ENCODE measurements at places on chromosomes 1 and 21. TPM values are rescaled to one million over a fixed set of nuclear protein-coding genes. Genes with fewer than 3 reads are reported as not detected.

Gene ATAD3C
- not detected for polyA plus RNA-seq

- DNase-seq = no peak
These were observed 24.5 kb downstream of the PTTG1IP start for GRCh38 chr21:44848821-44849521.

- DNase-seq = peak; percentile 36
These were observed 157.0 kb downstream of the RERE start for GRCh38 chr1:8660411-8660828.

Gene HNRNPR
- polyA plus RNA-seq = 349 TPM

- DNase-seq = no peak
These were observed 7.9 kb upstream of the CLDN14 start for GRCh38 chr21:36487641-36488307.

Gene SELP
- polyA plus RNA-seq = not detected

Gene DPH2
- 93.2 TPM for polyA plus RNA-seq

Gene KCNC4
- polyA plus RNA-seq = 1.2 TPM

GRCh38 chr1:26959722-26960624, at the start of gene KDF1:
TSS of gene KDF1 (minus strand) at chr1:26960468. CDS start at chr1:26952380, 8,088 bp downstream.
- peak; percentile 87 for DNase-seq

DNA sequence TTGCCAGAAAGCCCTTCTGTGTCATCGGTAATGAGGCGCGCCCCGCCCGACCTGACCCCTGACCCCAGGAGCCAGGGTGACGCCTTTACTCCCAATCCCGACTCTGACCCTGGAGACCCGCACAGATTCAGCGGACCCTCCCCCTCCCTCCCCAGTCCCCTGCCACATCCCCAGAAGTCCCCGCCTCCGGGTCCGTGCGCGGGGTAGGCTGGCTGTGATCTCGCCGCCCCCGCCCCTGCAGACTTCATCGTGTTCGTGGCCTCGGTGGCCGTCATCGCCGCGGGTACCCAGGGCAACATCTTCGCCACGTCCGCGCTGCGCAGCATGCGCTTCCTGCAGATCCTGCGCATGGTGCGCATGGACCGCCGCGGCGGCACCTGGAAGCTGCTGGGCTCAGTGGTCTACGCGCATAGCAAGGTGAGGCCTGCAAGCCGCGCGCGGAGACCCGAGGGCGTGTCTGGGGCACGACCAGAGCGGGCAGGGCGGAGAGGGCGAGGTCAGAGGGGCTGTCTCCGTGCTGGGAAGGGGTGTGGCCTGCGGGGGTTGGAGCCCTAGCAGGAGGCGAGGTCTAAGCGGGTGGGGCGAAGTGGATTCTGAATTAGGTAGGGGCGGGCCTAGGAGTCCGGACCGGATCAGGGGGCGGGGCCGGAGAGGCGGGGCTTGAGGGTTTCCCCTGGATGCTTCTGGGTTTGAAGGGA, 34.8 kb downstream of the KCNQ4 start:
- DNase-seq = peak; percentile 82

DNA sequence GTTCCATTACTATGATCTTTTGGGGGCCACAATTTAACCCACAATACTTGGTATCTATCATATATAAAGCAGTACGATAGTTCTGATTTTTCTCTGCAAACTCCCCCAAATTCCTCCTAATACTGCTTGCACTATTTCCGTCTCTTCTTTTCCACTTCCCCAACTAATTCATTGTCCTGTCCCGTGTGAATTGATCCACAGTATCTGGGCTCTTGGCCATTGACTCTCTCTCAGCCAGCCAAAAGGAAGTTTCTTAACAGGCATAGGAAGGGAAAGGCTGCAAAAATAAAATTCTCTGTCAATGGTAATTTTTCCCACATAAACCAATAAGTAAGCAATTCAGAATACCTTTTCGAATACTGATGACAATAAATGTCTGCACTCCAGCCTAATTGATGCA, 91.7 kb upstream of the DSCAM start:
- no peak for DNase-seq

- peak; percentile 32 for DNase-seq
These were observed 427.4 kb upstream of the NCAM2 start for GRCh38 chr21:20570824-20571232.

DNA sequence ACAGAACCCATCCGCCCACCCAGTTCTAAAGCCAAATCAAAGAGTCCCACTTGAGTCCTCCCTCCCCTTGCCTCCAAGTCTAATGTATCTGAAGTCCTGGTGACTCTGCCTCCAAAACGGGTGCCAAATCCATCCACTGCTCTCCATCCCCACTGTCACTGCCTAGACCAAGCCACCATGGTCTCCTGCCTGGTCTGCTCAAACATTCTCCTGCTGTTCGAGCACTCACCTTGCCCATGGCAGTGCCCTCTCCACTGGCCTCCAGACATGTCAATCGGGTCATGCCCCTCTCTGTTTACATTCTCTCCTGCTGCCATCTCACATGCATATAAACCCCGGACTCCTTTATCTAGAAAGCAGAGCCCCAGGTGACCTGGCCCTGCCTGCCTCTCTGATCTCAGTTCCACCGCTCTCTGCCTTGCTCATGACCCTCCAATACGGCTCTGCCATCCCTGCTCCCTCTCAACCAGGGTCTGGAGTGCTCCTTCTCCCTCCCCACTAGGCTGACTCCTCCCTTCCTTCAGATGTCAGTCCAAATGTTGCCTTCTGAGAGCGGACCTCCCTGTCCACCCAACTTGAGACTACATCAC, 32.1 kb upstream of the MX1 start:
- no peak for DNase-seq

DNA sequence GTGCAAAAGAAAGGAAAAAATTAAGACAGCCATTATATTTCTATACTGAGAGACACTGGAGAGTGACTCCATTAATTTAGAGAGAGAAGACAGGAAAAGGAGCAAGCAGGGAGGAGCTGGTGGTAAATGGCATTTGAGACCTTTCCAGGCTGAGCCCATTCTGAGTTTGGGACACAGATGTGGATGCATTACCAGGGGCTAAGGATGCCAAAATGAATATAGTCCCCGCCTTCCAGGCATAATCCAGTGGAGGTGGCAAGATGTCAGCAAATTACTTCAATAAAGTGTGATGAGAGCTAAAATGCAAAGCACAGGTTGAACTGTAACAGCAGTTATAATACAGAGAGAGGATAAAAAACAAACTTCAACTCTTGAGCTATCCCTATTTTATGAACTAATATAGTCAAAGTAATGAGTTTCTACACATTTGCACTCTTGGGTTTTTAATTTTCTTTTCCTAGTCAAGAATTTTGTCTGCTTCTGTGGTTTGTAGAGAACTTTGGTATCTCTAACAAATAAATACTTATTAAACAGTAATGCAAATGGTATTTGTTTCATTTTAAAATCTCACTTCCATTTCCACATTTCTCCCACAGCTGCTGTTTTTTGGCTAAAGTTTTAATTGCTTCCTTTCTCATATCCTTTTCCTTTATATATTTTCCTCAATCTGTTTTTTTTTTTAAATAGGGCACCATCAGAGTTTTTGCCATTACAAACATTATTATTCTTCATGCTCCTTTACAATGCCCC, 228.2 kb upstream of the KCNK2 start:
- no peak for DNase-seq

Gene KLHDC8A
- not detected for polyA plus RNA-seq

- DNase-seq = no peak
These were observed 118.9 kb downstream of the ATF6 start for GRCh38 chr1:161885003-161885402.

DNA sequence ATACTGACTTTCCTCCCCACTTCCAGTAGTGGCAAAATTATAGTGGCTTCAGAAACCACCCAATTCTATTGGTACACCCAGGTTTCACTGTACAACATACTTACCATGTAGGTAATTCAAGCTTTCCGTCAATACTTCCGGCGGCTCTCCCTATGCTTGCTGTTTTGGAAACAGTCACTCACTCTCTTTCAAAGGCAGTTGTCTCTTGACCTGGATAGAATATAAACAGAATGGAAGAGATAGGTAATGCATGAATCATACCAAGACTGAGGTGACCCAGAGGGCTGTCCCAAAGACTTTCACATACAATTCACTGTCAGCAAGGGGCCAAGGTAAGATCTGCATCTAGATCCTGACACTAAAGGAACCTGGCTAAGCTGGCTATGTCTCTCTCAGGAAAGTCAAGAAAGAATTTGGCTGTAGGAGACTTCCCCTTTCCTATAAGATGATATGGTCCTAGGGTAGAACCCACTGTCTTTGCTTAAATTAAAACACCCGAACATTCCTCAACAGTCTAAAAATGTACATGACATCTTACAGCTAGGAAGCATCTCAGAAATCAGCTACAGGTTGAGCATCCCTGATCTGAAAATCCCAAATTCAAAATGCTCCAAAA, 59.6 kb downstream of the LUZP1 start:
- DNase-seq = no peak

DNA sequence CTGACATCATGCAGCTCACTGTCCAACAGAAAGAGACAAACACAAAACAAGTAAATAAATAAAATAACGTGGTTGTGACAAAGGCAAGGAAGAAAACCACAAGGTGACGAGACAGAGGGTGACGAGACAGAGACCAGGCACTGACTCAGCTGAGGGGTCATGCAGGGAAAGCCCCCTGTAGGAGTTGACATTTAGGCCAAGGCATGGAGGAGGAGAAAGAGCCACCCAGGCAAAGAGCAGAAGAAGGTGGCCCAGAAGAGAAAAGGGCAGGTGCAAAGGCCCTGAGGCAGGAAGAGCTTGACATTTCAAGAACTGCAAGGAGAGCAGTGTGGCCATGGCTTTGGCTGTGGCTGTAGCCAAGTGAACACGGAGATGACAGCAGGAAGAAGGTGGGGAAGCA, 65.1 kb upstream of the ID3 start:
- DNase-seq = no peak

DNA sequence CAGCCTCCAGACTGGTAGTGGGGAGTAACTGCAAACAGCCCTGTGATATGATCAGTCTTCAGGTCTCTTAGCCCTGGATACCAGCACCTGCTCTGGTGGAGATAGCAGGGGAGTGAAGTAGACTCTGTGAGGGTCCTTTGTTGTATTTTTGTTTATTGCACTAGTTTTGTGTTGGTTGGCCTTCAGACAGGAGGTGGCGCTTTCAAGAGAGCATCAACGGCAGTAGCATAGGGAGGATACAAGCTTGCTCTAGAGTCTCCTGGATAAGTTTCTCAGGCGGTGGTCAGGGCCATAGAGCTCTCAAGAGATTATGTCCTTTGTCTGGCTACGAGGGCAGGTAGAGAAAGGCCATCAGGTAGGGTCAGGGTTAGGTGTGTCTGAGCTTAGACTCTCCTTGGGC, 116.4 kb downstream of the USH2A start:
- no peak for DNase-seq

DNA sequence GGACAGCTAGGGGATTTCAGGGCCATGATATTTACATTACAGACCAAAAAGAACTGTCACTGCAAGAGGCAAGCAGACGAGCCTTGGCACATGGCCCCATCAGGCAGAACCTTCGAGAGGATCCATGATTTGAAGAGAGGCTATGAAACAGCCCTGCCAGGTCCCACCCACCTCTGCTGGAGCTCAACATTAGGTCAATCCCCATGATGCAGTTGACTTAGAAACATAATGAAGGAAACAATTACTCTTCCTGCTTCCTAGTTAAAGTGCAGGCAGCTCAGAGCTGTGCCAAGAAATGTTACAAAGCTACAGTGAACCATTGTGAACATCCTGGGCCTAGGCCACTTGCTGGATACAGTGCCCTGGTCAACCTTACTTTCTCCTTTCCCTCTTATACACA, 41.7 kb upstream of the PTCH2 start:
- no peak for DNase-seq

DNA sequence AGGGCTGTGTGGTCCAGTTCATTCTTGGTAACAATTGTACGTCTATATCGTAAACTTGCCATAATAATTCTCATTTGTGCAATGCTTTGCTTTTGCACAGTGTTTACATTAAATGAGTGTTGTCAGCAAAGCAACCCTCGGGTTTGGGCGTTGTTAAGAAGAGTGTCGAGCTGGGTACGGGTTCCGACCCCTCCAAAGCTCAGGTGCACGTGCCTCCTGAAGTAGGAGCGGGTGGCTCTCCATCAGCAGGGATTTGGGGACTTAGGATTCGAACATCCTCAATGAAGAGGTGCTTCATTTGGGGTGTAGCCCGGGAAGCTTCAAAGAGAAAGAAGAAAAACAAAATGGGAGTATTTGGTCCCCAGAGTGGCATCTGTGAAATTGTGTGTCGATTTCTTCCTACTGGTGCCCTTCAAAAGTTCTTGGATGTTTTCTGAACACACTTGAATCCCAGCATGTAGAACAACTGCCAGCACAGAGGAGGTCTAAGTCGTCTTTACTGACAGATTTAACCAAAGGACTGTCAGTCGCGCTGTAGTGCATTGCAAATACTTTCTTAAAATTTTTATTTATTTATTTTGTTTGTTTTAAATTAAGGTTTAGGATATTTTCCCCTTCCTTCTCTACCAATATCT, 1.1 kb downstream of the TRIM58 start:
- DNase-seq = no peak

DNA sequence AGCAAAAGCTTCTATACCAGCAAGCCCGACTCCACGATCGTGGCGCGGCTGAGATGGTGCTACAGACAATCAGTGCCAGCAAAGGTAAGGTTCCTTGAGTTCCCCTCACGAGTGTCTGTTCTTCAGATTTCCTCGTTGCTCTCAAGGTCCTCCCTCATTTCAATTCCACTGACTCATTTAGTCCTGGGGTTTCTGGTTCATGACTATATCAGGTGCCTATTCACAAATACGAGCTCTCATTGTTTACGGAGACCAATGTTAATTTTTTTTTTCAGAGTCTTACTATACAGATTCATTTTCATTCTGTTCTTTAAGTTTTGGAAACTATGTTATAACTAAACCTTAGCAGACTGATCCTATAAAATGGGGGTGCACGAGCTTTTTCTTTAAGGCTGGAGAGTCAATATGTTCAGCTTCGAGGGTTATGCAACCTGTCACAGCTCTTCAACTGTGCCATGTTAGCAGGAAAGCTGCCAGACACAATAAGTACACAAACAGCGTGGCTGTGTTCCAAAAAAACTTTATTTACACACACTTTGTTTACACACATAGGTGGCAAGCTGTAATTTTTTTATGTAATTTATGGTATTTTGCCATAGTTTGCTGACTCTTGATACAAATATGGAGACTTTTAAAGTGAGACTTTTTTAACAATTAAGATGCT, 134.3 kb downstream of the ZP4 start:
- no peak for DNase-seq

DNA sequence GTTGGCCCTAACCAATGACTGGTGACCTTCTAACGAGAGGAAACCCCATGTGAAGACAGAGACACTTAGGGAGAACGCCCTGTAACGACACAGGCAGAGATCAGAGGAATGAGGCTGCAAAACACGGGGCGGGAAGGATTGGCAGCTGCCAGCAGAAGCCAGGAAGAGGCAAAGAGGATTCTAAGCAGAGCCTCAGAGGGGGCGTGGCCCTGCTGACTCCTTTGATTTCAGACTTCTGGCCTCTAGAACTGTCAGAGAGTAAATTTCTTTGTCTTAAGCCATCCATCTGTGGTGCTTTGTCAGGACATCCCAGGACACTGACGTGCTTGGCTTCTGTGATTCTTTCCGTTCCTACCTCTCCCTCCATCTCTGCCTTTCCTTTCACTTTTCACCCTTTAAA, 79.3 kb downstream of the SH3BGR start:
- DNase-seq = no peak

GRCh38 chr1:8745749-8746390, 71.6 kb downstream of the RERE start:
- no peak for DNase-seq

- no peak for DNase-seq
These were observed 8.9 kb upstream of the NEK2 start for GRCh38 chr1:211684331-211684730.

Gene ITLN1
- not detected for polyA plus RNA-seq
